Activated naive CD4-positive, alpha-beta T cell treated with Interleukin-2 at 50 U/mL for 16 hours (primary cell): ENCODE measurements at places on chromosomes 1 and 21.

DNA sequence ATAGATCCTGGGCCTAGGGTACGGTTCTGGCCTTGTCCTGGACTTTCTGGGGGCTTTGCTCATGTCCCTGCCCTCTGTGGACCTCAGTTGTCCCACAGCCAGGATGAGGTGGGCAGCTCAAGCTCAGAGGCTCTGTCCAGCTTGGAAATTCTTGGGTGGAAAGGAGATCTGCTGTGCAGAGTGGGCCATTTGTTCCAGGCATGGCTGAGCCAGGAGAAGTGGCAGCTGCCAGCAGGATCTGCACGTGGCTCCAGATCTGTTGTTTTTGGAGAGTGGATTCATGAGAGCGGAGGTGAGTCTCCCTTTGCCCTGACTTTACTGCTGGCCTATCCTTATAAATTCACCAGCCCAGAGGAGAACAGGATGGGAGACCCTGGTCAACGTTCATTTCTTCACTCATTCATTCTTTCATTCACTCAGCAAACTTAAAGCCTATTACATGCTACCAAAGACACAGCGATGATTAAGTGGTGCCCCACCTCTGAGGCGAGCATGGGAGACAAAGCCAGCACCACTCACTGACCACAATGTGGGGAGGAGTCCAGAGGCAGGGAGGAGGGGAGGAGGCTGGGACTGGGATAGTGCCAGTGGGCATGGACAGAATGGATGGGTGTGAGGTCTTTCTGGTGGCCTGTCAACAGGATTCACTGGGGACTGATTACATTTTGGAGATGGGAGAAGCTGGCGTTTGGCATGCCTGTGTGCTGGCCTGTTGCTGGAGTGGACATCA, 205.1 kb downstream of the TRABD2B start:
- DNase-seq: no peak

DNA sequence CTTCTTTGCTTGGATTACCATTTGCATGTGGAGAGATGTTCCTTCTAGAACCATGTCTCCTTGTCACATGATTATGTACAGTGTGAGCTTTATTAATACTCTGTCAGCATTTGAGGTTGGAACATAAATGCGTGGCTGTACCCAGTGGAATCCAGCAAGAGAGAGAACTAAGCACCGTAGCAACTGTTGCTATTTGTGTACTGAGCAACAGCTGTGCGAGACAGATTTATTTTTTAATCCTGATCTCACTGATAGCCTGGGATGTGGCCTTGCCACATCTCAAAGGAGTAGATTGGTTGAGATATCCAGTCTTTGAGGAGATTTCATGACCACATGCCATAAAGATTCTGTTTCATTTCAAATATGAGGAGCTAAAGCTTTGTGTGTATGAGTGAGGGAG, 43.4 kb downstream of the KIF1B start:
- no peak for DNase-seq

DNA sequence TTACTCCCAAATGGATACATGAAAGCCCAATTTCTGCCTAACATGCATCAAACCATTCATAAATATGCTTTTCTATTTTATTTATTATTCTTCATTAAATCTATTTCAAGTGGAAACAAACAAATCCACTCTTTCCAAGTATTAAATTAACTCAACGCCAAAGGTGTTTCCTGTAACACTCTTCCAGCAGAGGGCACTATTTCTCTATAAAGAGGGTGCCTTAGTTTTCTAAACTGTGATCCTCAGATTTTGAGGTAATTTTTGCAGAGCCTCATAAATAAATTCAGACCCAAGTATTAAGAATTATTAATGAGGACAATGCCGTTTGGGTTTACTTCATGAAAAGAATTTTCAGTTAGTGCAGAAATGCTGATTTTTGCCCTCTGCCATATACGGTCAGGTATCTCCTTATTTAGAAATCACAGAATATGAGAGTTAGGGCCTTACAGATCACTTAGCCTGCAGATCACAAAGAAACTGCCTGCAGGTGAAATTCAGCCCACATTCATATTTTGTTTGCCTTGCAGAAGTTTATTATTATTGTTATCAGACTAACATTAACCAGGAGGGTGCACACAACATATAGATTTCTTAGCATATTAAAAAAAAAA, 40.1 kb upstream of the MYSM1 start:
- no peak for DNase-seq

DNA sequence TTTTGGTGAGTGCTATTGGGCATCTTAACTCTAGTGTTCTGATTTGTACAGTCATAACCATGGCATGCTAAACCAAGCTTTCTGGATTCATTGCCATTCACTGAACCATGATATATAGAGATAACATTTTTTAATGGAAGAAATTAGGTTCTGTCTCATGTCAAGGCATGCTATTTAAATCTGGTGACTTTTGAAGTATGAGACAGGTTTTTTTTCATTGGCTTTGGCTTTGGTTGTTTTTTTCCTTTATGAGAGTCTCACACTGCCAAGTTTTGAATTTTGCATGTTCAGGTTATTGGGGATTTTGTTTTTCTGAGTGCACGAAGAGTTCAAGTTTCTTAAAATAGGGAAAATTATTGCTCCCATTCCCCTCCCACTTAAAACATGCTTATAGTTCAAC, 141.3 kb upstream of the ADAMTS5 start:
- DNase-seq: no peak

GRCh38 chr1:8457760-8458381, 140.0 kb downstream of the SLC45A1 start:
- DNase-seq: no peak

GRCh38 chr1:125087691-125088090, 3902.9 kb downstream of the SRGAP2C start:
- no peak for DNase-seq

DNA sequence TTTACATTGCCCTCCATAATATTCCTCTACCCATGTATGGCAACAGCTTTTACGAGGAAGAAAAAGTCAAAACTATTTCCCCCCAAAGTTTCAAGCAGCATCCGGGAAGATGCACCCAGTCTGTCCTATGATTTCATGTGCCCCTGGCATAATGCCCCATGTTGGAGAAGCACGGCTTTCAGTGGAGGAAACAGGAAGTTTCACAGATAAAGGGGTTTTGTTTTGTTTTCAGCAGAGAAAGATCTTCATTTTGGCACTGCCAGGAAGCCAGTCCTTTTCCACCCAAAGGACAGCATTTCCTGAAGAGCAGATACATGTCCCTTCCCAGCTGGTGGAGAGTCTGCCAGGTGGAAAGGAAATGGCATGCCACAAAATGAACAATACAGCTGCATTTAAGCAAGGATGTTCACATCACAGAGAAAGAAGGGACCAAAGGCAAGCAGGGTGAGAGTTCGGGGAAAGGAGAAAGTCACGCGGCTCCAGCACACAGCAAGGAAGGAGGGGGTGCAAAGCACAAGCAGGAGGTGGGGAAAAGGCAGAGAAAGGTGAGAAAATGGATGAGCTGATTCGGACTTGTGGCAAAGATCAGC, 95.3 kb upstream of the HIVEP3 start:
- DNase-seq: no peak

- no peak for DNase-seq
Measured at GRCh38 chr1:220407191-220407590, 120.7 kb upstream of the MARK1 start.

DNA sequence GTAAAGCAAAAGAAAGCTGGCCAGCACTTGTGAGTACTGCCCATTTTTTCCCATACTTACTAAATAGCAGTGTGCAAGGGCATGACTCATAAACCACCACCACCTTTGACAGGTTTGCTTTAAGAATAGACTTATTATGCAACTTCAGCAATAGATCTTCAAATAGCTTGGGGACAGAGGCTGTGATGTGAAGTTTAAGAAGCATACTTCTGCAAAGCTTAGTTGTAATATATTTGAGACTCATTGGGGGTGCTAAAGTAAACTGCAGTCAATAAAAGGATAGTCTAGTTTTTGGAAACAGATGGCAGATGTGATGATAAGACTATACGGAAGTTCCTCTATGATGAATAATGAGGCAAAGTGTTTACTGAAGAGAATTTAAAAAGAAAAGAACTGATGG, 210.0 kb downstream of the PLA2G4A start:
- no peak for DNase-seq

DNA sequence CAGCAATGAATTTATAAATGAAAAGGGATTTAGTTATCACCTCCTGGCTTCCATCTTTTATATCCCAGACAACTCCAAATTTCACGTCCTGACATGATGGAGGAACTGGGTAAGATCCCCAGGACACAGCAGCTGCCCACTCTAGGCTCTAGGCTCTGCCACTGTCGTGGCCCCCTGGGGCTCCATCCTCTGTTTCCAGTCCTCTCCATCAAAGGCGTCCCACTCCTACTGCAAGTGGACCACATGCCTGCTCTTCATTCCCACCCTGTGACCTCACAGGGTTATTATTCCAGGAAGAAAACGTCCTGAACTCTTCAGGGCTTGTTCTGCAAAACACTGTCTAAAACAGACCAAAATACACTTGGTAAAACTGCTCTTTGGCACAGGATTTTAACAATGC, 11.9 kb downstream of the URB1 start:
- no peak for DNase-seq

GRCh38 chr1:43582162-43582566, 51.5 kb downstream of the PTPRF start:
- DNase-seq: peak; percentile 9

DNA sequence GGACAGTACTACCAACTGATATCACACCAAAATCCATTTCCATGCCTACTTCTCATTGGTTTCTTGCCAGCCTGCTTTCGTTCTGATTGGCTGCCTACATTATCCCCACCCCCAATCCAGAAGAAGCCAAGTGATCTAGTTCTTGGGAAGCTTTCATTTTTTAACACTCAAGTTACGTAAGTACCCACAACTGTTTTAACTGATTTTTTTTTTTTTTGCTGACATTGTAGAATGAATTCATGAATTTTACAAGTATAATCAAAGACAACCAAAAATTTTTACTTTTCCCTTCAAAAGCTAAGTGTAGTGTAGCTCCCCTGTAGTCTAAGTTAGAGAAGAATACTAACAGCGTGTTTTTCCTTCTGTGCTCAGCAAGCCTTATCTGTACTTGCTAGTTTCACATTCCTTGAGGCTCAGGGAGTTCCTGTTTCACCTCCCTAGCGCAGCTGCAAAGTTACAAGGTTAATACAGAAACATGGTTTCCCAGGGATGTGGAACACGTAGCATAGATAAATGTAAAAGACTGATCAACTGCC, at the start of gene SLC9C2:
Gene SLC9C2 (minus strand): TSS at position 17 of the 536 bp plus-strand sequence. CDS start 1,296 bp downstream, outside the sequence.
- DNase-seq: no peak

- DNase-seq: no peak
Measured at GRCh38 chr1:44033756-44034155, 2.5 kb upstream of the SLC6A9 start.

GRCh38 chr1:174007851-174008250, 14.3 kb downstream of the RC3H1 start:
- DNase-seq: no peak

DNA sequence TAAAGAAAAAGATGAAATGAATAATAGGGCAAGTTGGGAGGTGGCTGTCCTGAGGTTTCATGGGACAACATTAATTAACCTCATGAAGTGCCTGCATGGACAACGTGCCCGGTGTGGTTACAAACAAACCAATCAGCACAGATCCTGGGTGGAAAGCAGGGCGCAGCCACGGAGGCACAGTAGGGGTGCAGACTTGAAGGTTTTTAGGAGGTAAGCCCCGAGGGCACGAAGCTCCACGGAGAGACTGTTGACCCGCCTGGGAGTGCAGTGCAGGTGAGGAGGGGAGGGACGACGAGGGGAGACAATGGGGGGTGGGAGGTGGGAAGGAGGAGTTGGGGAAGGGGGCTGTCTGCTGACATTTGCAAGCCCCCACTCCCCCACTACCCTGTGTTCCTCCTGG, 2.3 kb upstream of the RIPK4 start:
- no peak for DNase-seq

DNA sequence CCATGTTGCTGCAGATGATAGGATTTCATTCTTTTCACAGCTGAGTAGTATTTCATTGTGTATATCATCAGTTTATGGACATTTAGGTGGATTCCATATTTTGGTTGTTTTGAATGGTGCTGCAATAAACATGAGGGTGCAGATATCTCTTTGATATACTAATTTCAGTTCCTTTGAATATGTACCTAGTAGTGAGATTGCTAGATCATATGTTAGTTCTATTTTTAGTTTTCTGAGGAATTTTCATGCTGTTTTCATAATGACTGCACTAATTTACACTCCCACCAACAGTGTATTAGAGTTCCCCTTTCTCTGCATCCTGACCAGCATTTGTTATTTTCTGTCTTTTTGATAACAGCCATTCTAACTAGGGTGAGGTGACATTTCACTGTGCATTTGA, 82.1 kb downstream of the BRINP2 start:
- DNase-seq: no peak

DNA sequence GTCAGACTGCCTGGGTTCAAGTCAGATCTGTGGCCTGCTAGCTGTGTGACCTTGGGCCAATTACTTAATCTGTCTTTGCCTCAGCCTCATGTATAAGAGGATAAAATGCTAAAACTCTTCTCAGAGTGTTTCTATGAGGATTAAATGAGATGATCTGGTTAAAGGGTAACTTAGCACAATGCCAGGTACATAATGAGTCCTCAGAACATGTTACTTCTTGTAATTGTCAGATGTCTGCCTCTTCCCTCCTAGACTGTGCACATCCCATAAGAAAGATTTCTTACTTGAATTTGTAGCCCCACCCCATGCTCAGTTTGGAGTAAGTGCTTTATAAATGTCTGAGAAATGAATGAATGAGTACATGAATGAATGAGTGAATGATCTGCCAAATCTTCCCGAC, 34.6 kb upstream of the HIVEP3 start:
- no peak for DNase-seq

- DNase-seq: no peak
Measured at GRCh38 chr1:76035053-76035452, 39.5 kb upstream of the ST6GALNAC3 start.

- no peak for DNase-seq
Measured at GRCh38 chr1:4021136-4021973, 121.3 kb upstream of the C1orf174 start.

DNA sequence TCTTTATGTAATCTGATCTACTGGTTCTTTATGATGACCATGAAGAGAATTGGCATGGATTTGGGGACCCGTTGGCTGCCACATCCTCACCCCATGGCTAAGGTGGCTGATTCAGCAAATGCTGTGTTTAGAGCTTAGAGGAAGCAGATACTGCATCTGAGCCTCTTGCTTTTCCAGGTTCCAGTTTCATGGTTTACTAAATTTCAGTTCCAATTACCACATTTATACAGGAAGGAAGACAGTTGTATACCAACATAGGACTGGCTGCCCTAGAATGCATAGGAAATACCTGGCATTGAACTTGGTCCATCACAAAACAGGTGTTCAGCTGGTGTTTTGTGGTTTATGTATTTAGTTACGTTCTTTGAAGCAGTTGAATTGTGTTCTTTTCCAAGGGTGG, 107.1 kb downstream of the ST3GAL3 start:
- no peak for DNase-seq
